ENCODE measurements at places on chromosomes 6 and 20.
A peak's percentile ranks its signal among the peaks of the same experiment; 100 is the strongest.

GRCh38 chr6:154343473-154344308 is 12.9 kb downstream of the IPCEF1 start:
- DNase-seq = no peak

GRCh38 chr6:11766589-11767450 is 11.8 kb downstream of the ADTRP start:
- DNase-seq = peak; percentile 46

DNA sequence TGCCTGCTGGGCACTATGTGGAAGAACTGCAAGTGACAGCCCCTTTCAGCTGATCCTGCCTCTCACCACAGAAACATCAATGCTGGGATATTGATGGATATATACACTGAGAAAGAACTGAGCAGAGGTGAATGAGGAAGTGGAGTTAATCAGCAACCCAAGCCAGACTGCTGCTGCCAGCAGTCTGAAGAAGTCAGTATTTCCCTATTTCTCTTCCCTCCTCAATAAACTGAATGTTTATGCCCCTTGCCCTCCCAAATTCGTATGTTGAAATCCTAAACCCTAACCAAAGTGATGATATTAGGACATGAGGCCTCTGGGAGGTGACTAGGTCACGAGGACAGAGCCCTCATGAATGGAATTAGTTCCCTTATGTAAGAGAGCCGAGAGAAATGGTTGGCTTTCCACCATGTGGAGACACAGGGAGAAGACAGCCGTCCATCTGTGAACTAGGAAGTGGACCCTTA is 76.3 kb downstream of the CDK19 start:
- no peak for DNase-seq

- DNase-seq = no peak
Measured at GRCh38 chr20:53270792-53271375, 298.7 kb downstream of the TSHZ2 start.

- DNase-seq = peak; percentile 80
Measured at GRCh38 chr20:10665791-10666190, 8.0 kb downstream of the JAG1 start.

- no peak for DNase-seq
Measured at GRCh38 chr20:59661153-59661552, 56.8 kb downstream of the PHACTR3 start.

DNA sequence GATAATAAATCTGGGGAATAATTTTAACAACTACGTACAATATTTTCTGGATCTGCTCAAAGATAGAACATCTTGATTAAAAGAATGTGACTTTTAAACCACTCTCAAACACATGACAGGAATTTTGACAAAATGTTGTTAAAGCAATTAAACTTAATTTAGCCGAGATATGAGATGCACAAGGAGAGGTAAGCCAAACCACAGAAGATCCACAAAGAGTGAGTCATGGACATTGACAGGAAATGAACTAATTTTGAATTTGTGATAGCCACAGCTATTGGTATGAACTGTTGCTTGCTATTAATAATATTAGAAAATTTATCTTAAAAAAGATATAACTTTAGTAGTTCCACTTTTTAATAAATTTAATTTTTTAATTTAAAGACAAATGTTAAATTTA is 27.8 kb upstream of the VGLL2 start:
- DNase-seq = no peak

DNA sequence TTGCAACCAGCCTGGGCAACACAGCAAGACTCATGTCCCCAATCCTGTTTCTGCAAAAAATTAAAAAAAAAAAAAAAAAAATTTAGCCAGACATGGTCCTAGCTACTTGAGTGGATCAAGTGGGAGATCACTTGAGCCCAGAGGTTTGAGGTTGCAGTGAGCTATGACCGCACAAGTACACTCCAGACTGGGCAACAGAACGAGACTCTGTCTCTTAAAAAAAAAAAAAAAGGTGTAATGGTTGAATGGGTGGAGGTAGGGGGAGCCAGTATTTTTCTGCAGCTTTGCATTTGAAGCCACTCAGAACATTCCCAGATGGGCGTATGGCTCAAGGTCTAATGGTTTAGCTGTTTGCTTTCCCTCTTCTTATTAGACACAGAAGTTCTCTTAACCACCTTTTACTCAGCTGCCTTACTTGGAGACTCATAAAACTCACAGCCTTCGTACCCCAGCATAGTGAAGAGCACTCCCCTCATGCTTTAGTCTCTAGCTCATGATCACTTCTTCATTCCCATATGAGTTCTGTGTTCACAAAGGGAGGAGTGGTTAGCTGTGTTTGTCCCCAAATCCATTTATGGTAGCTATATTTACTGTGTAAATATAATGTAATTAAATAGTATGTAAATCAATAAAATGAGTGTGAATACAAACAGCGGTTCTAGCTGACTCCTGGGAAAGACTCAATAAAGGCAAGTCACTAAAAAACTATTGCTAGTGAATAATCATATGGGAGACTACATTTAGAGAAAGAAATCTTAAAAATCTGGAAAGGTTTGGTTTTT is 9.0 kb downstream of the FKBP1A start:
- no peak for DNase-seq

DNA sequence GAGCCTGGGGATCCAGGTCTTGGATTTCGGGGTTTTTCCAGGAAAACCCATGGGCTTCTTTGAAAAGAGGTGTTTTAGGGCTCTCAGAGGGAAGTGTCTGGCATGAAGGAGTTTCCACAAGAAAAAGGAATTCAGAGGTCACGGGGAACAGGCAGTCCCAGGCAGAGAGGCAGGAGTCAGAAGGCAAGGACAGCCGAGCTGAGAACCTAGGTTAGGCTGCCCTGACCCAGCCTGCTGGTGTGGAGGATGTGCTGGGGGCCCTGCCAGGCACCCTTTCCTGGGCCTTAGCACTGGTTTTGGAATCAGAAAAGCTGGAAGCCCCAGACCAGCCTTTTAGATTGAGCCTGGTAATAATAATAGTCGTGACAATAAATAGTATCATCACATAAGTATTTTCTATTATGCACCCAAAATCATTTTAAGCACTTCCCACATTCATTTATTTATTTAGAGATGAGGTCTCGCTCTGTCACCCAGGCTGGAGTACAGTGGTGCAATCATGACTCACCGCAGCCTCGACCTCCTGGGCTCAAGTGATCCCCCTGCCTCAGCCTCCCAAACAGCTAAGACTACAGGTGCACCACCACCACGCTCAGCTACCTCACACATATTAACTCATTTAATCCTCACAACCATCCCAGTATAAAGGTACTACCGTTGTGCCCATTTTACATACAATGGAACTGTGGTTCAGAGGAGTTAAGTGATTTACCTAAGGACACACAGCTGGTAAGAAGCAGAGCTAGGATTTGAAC is 19.9 kb downstream of the TGM2 start:
- no peak for DNase-seq

DNA sequence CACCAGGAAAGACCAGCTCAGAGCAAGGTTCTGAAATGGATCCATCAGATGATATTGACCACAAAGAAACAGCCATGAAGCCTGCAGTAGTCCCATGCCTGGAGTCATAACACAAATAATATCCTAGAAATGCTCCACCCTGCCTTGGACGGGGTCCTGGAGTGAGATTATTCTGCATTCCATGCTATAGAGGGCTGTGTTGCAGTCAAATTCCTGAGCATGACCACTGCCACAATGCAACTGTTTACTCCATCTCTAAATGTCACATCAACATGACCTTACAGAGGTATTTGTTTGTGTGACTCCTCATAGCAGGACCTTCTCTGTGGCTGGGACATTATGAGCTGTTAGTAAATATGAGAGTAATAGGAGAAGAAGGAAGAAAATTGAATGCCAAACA is 257.5 kb upstream of the TCF21 start:
- no peak for DNase-seq

GRCh38 chr20:33653218-33653899 is 8.8 kb upstream of the C20orf144 start:
- no peak for DNase-seq

DNA sequence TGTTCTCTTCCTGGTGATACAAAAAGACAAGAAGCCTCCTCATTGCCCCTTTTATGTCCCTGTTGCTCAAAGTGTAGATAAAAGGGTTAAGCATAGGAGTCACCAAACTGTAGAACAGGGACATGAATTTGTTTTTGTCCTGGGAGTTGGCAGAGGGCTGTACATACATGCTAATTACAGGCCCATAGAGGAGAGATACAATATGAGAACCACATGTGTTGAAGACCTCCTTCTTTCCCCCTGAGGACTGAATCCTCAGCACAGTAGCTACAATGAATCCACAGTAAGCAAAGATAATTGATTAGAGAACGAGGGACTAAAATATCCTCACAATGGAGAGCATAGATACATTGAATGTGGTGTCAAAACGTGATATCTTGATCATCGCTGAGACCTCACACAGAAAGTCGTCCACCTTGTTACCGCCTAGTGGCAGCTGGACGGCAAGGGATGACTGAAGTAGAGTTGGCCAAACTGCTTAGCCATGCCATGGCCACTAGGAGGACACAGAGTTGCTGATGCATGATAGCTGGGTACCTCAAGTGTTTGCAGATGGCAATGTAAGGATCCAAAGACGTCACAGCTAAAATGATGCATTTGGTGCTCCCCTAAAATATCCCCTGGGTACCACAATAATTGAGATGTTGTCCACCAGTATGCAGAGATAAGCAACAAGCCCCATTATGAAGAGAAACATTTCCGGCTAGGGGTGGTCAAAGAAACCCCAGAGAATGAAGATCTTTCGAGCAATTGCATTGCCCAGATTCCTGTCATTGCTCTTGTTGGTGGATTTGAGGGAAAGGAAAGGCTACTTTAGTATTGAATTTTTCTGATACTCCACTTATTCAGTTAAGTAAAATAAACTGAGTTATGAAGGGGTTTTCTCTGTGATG is 15.0 kb downstream of the OR2B3 start:
- no peak for DNase-seq

DNA sequence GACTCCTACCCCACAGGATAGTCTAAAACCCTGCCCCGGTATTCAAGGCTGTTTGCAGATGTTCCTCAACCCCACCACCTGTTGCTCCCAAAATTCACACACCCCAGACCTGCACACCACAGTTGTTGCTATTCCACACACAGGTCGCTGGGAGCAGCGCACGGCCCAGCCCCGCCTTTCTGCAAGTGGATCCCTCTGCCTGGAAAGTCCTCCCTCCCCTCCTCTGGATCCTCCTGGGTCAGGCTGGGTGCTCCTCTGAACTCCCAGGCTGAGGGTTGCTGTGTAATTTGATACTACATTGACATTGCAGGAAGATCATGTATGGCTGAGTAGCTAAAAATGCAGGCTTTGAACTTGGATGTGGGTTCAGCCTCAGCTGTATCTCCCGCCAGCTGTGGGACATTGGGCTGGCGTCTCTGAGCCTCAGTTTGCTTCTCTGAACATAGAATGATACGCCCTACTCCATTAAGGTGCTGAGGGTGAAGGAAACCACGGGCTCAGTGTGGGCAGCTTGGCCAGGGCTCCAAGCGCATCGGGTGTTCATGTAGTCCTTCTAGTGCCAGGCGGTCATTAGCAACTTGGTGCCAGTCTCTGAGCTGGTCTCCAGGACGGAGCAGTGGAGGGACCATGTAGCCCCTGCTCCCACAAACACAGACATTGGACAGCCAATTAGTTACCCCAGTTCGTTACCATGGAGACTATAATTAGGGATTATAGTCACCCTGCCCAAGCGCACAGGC is 13.9 kb upstream of the CCN5 start:
- DNase-seq = peak; percentile 65

DNA sequence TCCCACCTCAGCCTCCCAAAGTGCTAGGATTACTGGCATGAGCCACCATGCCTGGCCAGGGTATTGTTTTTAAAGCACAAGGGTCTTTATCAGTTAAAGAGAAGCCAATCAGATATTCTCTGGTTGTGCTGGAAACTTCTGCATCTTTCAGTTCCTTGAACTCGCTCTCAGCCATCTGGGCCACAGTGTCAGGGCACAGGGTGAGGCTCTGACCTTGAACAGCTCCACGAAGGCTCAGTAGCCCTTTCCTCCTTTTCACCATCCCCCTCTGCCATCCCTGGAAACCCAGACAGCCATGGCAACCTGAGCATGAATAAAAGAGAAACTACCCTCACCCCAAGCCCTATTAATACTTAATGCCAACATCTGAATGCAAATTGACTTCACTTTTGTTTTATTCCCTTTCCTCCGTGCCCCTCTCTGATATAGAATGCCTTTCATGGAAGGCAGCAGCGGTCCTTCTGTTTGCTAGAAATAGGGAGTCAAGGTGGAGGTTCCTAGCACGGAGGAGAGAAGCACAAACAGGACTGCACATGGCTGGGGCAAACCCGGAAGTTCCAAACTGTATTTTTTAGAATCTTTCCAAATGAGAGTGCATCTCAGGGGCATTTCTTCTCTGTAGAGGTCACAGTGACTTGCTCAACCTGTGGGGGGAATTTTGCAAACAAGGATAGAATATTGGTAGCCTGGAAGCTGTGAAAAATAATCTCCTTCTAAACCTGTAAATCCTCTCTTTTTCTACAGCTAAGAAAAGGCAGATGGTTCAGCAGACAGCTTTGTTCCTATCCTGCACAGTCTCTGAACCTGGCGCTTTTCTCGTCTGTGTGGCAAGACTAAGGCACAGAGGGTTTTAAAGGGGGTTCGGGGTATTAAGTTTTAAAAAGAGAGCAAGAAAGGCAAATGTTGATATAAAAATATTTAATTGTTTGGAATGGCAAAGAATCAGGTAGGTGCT is 176.4 kb upstream of the RREB1 start:
- no peak for DNase-seq

- DNase-seq = no peak
Measured at GRCh38 chr6:151119823-151120524, 119.8 kb upstream of the AKAP12 start.

GRCh38 chr6:163782436-163783003 is 368.0 kb downstream of the QKI start:
- no peak for DNase-seq

DNA sequence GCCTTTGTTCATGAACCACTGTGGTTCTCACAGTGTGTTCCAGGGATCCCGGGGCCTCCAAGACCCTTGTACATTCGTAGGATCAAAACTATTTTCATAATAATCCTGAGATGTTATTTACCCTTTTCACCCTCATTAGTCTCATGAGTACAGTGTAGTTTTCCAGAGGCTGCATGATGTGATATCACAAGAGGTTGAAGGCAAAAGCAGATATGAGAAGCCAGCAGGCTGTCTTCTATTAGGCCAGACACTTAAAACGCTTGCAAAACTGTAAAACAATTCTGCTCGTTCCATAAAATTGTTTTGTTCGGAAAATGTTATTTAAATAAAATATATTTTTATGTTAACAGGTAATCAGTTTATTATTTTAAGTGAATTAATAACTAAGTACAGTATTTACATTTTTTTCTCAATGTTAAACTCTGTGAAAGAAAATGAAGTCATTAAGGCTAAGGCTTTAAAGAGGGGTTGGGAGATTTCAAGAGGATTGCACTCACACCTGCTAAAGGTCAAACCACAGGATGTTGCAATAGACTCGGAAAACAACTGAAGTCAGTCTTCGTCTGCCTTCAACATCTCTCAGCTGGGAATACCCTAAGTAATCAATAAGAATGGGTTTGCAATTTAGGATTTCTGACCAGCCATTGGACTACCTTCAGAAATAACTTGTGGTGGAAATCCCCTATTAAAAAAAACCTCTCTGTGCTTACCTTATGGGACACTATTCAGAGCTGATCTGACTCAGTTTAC is 474.2 kb downstream of the KIF16B start:
- DNase-seq = no peak
